Nucleus accumbens (tissue), 56 donors: ENCODE measurements at places on chromosomes 11 and 22.

DNA sequence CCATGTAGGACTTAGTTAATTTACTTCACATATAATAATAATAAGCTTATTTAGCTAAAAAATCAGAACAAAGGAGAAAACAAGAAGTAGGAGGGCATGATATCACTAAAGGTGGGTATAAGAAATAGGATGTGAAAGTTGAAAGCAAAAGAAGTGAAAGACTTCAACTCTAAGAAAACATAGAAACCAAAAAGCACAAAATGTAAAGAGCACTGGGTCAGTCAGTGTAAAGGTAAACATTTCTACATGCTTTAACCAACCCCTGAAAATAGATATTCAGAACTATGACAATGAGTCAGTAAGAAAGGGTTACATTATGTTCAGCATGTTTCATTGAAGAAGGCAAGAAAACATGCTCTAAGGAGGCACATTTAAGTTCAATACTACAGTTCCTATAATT, 298.8 kb downstream of the SWAP70 start:
- no peak for DNase-seq

DNA sequence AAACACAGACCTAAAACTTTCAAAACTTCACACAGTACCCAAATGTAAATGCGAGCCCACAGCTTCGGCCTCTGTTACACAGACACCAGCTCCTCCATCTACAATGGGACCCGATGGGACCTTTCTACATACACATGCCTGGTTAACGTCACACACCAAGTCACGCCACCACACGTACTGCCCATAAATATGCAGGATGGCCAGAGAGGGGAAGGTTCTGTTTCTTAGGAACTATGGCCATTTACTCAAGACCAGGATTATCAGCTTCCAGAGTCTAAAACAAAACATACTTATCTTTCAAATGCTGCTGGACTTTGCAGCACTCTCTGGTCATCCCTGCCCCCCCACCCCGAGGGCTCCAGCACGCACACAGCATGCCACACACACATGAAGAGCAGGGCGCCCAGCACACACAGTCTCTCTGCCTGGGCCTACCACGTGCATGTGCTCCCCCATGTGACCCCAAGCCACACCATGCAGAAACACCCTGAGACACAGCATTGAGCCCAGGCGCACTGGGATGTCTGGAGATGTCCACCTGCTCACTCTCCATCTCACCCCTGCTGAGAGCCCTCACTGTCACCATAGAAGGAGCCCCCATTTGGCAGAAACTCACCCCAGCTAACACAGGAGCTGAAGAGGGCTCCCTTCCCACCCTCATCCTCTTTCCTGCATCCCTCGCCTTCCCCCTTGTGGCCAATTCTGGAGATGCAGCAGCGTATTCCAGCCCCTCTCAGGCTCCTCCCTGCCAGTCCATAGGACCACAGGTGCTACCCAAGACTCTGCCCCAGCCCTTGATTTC, 61.8 kb downstream of the SLC22A12 start:
- peak; percentile 72 for DNase-seq

DNA sequence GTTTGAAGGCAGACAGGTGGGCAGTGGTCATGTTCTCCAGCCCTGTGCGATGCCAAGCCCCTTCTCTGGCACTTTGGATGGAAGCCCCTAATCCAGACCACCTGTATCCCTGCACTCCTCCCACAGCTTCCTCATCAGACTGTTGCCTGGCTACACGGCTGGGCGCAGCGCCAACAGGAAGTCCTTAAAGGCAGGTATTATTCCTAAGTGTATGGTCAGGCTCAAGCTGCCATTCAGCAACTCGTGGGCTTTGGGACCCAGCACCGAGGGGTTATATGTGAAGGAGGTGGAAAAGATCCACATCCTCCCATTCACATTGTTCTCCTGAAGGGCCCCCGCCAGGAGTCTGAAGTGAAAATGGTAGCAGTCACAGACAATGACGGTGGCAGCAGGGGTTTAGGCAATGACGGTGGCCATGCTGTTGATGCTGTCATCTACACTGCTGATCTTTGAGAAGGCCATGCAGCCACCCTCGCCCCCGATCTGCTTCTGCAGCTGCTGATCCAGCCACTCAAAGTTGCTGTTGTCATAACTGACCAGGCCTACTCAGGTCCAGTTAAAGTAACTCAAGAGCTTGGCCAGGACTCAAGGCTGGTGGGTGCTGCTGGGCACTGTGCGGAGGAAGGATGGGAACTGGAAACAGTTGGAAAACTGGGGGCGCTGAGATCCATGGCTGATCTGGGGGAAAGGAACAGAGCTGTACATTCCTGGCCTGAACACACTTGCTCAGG, 27.7 kb downstream of the OR6Q1 start:
- no peak for DNase-seq

- no peak for DNase-seq
These were observed 943 bp downstream of the DUSP8 start for GRCh38 chr11:1570896-1571759.

DNA sequence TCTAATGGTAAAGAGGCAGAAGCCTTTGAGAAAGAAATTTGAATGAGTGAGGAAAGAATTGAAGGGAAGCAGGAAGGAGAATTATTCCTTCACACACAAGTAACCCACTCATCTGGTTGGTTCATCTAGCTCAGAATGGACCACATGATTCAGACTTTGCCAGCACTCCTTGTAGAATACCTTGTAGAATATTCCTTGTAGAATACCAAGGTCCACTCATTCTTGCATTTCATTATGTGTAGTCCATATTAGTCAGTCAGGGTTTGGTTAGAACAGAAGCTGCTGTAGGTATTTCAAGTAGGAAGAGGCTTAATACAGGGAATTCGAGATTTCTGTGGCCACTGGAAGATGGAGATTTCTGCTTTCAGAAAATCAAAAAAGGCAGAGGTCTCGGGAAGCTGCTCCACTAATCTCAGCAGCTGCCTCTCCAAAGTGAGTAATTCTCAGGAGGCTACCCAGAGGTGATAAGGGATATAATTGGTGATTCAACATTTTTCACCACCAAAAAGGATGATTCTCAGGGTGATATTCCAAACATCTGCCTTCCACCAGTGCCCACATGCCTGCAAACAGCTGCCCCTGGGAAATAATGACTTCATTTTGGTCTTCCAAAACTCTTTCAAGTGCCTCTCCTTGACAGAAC, 329.1 kb downstream of the TMEM135 start:
- DNase-seq = no peak

DNA sequence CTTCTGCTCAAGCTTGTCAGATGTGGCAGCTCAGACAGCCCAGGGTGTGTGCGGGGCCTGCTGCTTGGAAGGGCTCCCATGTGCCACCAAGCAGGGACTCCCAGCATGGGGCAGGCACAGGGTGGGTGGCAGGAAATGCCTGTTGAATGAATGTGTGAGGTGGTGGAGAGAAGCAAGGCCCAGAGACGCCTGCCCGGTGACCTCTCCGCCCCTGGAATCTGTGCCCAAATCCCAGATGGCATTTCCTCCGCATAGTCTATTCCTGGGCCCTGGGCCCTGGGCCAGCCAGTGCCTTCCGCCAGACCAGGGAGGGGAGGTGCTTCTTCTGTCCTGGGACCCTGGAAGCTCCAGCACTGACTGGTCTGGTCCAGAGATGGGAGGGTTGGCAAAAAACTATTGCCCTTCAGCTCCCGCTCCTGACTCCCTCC, 3.7 kb downstream of the CST6 start:
- DNase-seq = no peak

- DNase-seq = no peak
These were observed 20.1 kb upstream of the NXPE4 start for GRCh38 chr11:114615448-114616361.

GRCh38 chr11:80722629-80723028, 1281.8 kb upstream of the TENM4 start:
- DNase-seq = no peak

DNA sequence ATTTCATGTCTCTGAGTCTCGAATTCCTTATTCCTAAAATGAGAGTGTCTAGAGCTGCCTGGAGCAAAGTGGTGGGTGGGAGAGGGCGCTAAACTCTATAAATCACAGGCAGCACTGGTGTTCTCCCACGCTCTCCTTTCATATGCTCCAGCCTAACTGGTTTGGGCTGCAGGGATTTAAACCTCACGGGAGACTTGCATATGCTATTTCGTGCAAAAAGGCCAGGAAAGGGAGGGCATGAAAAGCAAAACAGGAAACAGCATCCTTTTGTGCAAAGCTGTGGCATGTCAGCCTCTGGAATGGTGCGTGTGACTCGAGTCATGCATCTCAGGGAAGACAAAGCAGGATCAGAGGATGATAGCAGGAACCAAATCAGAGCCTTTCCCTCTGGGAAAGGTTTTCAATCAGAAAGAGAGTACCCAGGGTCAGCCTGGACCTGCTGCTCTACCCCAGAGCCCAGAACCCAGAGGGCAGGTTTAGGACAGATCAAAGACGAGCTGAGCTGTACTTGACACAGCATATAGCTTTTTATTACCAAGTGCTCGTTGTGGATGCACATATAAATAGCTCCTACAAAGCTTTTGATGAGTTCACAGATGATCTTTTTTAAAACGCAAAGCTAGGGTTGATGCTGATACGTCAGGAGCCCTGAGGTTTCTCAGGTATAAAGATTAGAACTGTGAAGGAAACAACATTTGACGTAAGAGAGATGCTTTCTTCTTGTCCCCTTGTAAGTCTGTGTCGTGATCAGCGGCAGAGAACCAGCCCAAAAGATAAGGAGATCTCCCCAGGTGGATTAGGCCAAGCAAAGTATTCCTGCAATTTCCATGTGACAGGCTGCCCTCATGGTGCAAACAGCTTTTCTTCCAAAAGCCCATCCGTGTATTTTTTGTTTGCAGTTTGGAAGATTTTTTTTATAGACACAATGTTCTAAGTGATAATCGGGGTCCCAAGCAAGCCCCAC, 46.2 kb upstream of the YWHAH start:
- no peak for DNase-seq
